ENCODE measurements at places on chromosomes 3 and 15.

DNA sequence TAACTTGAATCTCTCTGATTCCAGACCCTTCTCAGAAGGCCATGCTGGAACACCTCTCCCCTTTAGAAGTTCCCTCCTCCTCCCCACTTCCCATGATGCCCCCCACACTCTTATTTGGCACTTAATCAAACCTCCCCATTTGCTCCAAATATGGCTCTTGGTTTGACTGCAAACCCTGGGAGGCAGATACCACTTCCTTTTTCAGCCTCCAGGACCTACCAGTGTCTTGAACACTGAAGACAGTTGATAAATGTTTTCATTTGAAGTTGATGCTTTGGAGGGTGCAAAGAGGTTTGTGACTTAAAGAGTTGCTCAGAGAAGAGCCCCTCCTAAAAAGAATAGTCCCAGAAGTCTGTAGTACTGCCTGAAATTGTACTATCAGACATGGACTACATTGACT is 61.5 kb downstream of the SEMA5B start:
- DNase-seq: no peak

DNA sequence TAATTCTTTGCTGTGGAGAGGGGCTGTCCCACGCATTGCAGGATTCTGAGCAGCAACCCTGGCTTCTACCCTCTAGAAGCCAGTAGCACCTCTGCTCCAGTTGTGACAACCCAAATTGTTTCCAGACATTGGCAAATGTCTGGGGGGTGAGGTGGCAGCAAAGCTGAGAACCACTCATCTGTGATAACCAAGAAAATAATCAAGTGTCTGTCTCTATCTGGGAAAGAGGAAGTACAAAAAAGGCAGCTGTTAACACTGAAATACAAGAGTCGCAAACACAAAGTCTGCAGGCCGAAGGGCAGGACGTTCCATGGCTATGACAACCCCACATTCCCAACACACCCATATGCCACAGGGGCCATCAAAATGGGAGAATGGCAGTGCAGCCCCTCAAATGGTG is 42.2 kb upstream of the GNB5 start:
- DNase-seq: no peak

DNA sequence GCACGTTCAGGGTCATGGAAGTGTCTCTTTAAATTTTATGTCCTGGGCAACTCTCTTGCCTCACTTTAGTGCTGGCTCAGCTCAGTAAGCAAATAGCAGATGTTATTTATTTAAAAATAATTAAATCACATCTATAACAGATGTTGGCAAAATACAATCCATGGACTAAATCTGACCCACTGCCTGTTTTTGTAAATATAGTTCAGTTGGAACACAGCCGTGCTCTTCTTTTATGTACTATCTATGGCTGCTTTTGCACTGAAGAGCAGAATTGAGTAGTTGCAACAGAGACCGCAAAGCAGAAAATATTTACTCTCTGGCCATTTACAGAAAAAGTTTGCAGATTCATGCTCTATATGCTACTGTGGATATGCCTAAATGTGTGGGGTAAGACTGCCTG is 79.2 kb downstream of the SAMMSON start:
- DNase-seq: no peak

DNA sequence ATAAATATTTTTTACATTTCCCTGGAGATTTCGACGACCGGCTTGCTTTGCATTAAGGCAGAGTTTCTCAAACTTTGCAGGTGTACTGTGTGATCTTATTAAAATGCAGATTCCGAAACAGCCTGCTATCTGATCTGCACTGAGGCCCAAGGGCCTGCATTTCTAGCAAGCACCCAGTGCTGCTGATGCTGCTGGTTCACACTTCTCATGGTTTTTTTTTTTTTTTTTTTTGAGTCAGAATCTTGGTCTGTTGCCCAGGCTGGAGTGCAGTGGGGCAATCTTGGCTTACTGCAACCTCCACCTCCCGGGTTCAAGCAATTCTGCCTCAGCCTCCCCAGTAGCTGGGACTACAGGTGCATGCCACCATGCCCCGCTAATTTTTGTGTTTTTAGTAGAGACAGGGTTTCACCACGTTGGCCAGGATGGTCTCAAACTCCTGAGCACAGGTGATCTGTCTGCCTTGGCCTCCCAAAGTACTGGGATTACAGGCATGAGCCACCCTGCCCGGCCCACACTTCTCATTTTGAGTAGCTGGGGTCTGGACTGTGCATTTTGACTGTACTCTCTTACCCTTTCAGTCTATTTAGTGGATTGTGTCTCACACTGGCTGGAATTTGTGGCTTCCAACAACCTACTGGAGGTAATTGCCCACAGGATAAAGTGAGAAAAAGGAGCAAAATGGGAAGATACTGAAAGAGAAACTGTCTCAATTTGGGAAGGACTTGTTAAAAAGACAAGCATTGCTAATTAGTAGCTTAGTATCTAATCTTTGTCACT is 94.1 kb downstream of the ITPR1 start:
- peak; percentile 43 for DNase-seq

DNA sequence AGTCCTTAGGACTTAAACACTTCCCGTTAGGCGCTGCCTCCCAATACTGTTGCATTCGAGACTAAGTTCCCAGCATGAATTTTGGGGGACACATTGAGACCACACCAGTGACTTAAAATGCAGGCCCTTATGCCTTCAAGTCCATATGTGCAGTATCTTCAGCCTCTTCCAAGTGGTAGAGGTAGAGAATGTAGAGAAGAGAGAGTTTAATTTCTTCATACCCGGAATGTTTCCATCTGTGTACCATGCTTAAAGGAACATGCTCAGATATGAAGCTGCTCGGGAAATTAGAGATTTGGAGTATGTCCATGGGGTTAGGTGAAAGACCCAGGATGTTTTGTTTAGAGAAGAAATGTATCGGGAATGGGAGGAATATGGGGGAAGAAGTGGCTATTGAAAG is 12.6 kb downstream of the DUT start:
- DNase-seq: no peak

DNA sequence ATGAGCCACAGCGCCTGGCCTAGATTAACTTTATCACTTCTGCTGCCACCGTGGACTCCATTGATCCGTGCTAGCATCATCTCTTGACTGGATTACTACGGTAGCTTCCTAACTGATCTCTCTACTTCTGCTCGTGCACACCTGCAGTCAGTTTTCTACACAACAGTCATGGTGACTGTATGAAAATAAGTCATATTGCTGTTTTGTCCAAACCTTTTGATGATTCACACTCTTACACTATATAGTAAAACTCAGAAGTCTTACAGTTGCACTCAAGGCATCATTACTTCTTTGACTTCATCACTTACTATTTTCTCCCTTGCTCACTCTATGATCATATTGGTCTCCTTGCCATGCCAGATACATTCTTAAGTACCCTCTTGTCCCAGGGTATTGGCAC is 10.1 kb downstream of the PDCD6IP start:
- no peak for DNase-seq

DNA sequence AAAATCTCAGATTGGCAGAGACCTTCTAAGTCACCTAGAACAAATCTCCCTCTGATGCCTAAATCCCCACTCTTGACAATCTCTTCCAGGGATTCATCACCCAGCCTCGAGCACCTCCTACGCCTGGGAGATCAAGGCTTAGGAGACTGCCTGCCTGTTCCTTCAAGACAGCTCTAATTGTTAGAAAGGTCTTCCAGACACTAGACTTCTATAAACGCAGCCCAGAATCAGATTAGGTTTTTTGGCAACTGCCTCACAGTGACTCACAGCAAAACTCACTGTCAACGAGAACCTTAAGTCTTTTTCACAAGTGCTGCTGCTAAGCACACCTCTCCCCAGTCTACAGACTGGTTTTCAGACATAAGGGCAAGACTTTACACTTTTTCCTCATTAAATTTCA is 23.1 kb downstream of the SRGAP3 start:
- DNase-seq: no peak

DNA sequence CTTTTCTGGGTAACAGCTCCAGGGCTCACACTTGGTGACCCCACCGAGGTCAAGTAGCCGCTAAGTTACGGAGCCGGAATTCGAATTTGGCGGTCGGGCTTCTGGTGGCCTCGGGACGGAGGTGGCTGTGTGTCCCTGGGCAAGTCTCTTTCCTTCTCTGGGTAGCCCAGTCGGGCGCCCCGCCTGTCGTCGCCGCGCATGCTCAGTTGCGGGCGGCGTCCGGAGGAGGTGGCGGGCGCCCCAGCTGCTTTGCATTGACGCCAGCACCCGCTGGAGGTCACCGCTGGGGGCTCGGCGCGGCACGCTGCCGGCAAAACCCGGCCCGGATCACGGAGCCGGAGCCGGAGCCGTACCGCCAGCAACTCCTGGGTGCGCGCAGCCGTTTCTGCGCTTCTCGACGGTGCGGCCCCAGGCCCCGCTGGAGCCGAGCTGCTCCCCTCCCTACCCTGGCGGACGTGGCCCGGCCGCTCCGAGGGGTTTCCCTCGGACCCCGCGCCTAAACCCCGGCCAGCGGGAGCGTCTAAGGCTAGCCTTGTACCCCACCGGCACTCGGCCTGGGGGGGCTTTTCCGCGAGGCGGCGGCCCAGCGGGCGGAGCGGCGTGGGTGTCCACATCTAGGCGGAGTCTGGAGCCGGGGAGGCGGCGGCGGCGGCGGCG is 474 bp upstream of the PDE8A start:
- DNase-seq: peak; percentile 95

GRCh38 chr15:77013776-77014131 is 18.8 kb downstream of the PSTPIP1 start:
- DNase-seq: peak; percentile 90

DNA sequence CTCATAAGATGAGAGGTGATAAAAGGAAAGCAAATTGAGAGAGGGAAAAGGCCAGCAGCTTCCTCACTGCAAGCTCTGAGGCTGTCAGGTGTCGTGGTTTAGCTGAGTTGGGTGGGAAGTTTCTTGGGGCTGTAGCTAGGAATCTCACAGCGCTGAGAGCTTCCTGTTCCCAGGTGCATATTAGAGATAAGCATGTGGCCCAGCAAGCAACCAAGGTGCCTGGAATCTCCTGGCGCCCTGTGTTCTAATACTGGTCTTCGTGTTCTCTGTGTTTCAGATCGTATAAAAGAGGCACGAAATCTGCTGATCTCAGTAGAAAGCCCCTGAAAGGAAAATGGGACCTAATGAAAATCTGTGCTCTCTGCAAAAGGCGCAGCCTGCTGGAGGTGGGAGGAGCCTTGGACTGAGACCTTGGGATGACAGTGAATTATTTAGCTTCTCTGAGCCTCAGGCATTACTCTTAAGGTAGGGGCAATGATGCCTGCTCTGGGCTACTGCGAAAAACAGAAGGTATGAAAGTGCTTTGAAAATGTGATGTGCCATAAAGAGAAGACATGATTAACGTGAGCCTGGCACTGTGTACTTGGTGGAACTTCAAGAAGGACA is 499.9 kb downstream of the TBL1XR1 start:
- DNase-seq: no peak

GRCh38 chr15:40743921-40744814 is 10.9 kb downstream of the RMDN3 start:
- peak; percentile 79 for DNase-seq

GRCh38 chr15:73630921-73631362 is 2.2 kb downstream of the NPTN start:
- DNase-seq: no peak

GRCh38 chr3:78900426-78900825 is 867.4 kb downstream of the ROBO1 start:
- DNase-seq: no peak

- DNase-seq: no peak
Measured at GRCh38 chr3:9942934-9943690, 9.1 kb downstream of the PRRT3 start.

DNA sequence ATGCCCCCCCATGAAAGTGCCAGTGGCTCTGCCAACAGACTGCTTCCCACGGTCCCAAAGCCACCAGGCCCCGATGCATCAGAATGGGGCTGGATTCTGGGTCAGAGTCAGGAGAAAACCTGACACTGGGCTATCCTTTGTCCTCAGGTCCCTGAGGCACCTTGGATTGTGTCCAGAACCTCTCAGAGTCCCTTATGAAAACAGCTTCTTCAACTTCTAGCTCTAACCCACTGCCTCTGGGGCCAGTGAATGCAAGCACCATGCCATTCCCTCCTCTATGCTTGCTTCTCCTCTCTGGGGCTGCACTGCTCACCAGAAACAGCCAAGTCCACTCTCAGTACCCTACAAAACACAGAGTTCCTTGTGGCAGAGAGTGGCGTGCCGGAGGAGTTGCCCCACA is 9.9 kb downstream of the CRABP1 start:
- no peak for DNase-seq

- DNase-seq: no peak
Measured at GRCh38 chr3:146968204-146968651, 363.1 kb upstream of the PLSCR5 start.

DNA sequence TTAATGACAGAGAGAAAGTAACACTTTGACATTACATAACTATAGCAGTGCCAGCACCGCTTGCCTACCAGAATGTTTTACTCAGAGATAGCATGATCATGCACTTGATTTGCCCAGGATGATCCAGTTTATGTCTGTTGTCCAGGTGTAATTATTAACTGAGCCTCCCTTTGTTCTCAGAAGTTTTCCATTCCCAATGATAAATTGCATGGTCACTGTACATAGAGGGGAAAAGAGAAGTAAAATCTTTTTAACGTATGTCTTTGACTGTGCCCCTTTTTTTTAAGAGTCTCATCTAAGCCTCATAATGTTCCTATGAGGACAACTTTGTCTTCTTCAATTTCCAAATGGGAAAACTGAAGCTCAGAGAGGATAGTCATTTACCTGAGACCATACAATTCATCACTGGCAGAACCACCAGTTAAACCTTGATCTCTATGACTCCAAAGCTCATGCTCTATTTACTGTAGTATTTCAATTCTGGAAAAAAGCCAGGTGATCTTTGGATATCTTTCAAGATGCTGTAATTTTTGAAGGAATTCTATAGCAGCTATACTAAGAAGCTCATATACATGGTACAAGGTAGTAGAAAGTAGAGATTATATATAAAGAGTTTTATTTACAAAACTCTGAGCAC is 25.1 kb downstream of the C3orf85 start:
- DNase-seq: no peak

GRCh38 chr3:13145826-13146642 is 72.8 kb upstream of the IQSEC1 start:
- no peak for DNase-seq

GRCh38 chr15:99100245-99101173 is 4.4 kb upstream of the SYNM start:
- DNase-seq: peak; percentile 74

DNA sequence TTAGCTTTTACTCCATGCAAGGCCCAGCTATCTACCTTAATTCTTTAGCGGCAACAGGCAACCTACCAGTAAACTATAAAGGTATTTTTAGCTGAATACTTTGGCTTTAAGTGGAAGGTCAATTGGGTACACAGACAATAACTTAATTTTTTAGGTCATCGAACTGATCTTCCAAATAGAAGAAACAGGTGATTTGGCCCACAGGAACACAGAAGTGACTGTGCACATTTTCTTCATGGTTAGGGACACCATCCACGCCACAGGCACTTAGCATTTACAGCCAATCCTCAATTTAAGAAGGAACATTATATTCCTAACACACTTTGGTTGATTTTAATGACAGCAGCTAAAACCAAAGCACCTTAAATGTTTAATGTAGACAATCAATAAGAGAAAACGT is 1.9 kb downstream of the ARPP19 start:
- no peak for DNase-seq

- no peak for DNase-seq
Measured at GRCh38 chr3:150411546-150411945, 3.4 kb downstream of the TSC22D2 start.

- DNase-seq: no peak
Measured at GRCh38 chr15:61336026-61336638, 107.0 kb upstream of the RORA start.

- DNase-seq: no peak
Measured at GRCh38 chr15:57604507-57604906, 12.8 kb downstream of the MYZAP start.

All from stimulated activated CD8-positive, alpha-beta memory T cell treated with anti-CD3 and anti-CD28 coated beads, Interleukin-4, amount 100 ng/mL, for 48 hours (primary cell).